ENCODE measurements at places on chromosomes 7 and 10.

DNA sequence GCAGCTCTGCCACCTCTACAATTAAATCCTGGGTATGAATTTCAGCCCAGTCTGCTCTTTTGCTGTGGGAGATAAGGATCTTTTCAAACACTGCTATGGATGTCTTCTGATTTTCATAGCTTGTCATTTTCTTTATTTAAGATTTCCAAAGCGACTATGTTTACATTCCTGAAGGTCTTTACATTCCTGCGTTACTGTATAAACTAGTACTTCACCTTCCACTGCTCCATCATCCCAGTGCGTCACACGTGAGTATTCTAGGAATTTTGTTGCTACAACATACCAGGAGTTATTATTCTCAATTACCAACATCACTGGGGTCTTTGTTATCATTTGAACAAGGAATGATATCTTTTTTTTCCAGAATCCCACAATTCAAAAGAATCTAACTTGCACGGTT, 944.7 kb downstream of the SORCS3 start:
- DNase-seq: no peak

- DNase-seq: no peak
These were observed 20.7 kb downstream of the CHST3 start for GRCh38 chr10:71984809-71985388.

- DNase-seq: no peak
These were observed 6.3 kb downstream of the IFT22 start for GRCh38 chr7:101315336-101315735.

DNA sequence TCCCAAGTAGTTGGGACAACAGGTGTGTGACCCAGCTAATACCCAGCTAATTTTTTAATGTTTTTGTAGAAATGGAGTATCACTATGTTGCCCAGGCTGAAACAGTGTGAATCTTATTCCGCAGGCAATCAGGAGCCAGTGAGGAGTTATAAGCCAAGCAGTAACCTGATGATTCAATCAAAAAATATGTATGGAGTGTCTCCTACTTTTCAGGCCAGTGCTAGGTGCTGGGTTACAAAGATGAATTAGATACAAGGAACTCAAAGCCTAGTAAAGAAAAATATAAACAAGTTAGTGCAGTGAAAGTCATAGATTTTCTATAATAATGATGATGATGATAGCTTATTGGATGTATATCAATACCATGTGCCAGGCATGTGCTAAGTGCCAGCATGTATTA, 13.2 kb upstream of the IFRD1 start:
- no peak for DNase-seq

- DNase-seq: no peak
These were observed 252.5 kb downstream of the PTEN start for GRCh38 chr10:88115968-88116367.

- DNase-seq: no peak
These were observed 36.6 kb downstream of the TRUB1 start for GRCh38 chr10:114974625-114975024.

GRCh38 chr7:51009716-51010496, 227.2 kb upstream of the GRB10 start:
- DNase-seq: no peak

- DNase-seq: no peak
These were observed 377.6 kb downstream of the PHTF2 start for GRCh38 chr7:78176171-78176570.

- DNase-seq: no peak
These were observed 4.4 kb upstream of the SEMA3C start for GRCh38 chr7:80923211-80923612.

DNA sequence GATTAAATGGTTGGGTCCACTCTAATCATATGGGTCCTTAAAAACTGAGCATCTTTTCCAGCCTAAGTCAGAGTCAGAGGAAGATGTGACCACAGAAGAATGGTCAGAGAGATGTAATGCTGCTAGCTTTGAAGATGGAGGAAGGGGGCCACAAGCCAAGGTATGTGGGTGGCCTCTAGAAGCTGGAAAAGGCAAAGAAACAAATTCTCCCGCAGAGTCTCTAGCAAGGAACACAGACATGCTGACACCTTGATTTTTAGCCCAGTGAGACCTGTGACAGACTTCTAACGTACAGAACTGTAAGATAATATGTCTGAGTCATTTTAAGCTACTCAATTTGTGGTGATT, 1.5 kb upstream of the EXOC6 start:
- no peak for DNase-seq

DNA sequence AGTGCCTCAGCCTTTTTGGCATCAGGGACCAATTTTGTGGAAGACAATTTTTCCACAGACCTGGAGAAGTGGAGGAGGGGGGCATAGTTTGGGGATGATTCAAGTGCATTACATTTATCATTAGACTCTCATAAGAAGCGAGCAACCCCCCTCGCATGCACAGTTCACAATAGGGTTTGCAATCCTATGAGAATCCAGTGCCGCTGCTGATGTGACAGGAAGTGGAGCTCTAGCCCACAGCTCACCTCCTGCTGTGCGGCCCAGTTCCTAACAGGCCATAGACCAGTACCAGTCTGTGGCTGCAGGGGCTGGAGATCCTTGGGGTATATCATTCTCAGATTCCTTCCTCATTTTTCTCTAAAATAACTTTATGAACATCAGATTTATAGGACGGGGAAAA, 50.8 kb downstream of the ATAD1 start:
- no peak for DNase-seq

DNA sequence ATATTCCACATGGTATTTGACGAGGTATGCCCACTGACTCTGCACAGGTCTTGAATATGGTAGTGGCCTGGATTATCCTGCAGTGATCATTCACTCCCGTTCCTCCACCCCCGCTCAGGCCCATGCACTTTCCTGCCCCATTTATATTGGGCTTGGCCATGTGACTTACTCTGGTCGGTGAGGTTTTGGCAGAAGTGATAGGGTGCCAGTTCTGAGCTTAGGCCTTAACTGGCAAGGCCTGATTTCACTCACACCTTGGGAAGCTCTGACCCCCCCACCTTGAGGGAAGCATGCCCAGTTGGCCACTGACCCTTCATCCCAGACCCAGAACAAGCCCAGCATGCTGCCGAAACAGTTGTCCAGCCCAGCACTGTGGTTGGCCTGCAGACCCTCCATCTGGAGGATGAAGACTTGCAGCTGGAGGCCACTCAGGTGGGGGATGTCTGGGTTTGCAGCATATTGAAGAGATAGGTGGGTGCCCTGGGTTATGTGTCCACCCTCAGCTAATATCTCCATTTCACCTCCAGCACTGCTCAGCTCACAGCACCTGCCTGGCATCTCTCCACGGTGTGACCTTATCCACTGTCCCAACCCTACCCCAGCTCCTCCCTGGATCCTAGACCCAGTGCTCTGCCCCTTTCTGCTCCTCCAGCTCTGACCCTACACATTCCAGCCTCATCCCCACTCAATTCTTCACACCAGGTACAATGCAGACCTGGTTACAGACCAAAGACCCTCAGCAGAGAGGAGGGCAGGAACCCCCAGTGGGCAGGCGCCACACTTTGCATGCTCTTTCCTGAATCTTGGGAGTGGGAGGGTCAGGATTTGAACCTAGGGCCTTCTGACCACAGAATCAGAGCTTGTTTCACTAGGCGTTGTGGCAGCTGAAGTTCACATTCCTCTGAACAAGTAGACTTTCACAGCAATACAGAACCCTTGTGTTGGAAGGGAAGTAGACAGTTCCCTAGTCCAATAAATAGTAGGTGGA, 138.1 kb upstream of the CHST15 start:
- DNase-seq: no peak

DNA sequence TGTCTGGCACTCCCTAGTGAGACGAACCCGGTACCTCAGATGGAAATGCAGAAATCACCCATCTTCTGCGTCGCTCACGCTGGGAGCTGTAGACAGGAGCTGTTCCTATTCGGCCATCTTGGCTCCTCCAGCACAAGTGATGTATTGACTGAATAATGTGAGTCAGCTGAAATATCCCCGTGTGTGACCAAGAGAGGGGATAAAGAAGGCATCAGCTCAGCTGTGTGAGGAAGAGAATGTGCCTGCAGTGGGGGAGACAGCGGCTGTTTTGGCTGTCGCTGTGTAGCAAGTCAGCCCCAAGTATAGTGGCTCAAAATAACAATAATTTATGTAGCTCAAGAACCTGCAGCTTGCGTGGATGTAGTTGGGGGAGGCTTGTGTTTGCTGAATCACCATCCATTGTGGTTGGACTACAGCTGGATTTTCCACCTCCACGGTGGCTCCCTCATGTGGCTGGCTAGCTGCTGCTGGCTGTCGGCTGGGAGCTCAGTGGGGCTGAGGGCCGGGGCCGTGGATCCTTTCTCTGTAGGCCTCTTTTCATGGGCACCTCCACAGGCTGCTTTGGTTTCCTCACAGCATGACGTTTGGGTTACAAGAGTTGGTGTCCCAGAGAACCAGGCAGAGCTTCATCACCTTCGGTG, 434.5 kb downstream of the CCSER2 start:
- no peak for DNase-seq

DNA sequence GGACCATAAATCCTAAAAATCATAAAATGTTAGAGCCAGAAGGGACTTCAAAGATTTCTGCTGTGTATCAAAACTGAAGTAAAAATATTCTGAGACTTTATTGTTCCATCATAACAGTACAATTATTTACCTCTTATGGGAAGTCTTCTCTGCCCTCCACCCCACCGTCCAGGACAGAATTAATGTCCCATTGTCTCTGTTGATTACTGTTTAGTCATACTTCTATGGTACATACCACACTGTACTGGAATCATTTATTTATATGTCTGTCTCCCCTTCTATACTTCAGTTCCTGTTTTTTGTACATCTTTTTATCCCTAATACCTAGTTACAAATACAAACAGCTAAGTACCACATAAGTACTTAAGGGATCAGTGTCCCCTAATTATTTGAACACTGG, 91.4 kb upstream of the CAPZA2 start:
- DNase-seq: no peak

- DNase-seq: no peak
These were observed 34.5 kb downstream of the SMURF1 start for GRCh38 chr7:99109108-99110051.

- no peak for DNase-seq
These were observed 688.0 kb upstream of the ZWINT start for GRCh38 chr10:57049096-57049495.

DNA sequence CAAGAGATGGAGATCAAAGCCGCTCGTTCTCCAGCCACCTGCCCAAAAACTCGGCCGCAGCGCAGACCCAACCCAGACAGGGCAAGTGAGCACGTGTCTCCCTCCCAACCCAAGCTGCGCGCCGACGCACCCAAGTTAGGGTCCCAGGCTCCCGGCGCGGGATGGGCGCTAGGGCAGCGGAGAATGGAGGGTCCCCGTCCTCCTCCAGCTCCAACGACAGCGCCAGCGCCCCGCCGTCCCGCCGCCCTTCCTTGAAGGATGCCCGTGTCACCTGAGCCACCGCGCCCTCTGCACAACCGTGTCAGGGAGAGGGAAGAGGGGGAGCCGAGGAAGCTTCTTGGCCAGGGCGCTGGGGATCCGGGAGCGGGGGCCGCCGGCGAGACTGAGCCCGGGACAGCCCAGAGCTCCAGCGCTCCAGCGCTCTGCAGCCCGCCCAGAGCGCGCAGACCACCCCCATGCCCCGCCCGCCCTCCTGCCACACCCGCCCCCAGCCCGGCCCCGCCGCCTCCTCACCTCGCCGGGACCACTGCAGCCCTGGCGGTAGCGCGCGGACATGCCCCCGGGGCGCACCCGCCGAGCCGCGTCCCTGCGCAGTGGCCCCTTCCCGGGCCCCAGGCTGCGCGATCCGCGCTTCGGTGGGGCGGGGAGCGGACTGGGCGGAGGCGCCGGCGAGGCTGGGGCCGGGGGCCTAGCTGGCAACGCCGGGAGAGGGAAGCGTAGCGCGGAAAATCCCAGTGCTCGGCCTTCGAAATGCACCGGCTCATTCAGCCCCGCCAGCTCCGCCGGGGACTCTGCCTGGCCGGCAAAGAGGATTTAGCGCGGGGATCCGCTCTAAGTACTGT, at the start of gene SLC16A12:
Gene SLC16A12 (minus strand): TSS at position 424 of the 842 bp plus-strand sequence. CDS start 73,016 bp downstream, outside the sequence.
- DNase-seq: no peak

DNA sequence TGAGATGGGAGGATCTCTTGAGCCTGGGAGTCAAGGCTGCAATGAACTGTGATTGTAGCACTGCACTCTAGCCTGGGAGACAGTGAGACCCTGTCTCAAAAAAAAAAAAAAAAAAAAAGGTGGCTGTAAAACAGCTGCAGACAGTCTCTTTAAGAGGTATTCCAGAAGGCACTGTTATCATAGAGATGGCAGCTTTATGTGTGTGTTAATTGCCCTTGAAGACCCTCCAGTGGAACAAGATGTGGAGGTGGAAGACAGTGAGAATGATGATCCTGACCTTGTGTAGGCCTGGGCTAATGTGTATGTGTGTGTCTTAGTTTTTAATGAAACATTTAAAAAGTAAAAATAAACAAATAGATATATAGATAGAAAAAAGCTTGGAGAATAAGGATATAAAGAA, 66.0 kb downstream of the ZNF487 start:
- DNase-seq: no peak

DNA sequence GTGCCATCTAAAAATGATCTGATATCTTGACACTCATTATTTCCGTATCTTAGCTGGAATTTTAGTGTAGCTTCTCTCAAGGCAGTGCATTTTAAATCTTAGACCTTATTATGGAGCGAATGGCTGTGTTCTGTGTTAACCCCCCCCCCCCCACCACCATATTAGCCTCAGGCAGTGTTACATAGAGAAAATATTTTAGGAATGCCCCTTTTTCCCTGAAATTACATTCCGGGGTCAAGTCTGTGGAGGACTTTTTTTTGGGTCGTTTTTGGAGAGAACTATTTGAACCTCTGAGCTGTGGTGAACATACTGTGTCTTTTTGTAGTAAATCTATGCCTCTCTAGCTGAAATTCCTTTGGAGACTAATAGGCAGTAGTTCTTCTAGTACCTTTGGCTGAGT, 3.1 kb downstream of the CCDC126 start:
- DNase-seq: no peak

DNA sequence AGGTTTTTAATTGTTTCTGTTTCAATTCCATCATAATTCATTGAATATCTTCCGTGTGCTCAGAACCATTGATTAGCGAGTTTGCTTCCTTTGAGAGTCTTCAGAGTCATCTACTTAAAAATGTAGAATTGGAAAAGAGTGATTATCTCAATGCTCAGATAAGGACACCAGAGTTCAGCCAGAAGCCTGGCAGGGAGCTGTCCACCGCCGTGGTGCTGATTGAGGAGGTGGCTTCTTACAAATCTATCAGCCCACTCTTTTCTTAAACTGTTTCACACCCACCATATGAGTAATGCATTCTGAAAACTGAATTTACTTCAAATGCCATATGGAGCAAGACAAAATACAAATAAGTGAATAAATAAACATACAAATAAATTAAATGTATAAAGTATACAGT, 79.3 kb downstream of the INSYN2A start:
- DNase-seq: no peak

- no peak for DNase-seq
These were observed 68.0 kb downstream of the PTPRZ1 start for GRCh38 chr7:121940918-121941317.

DNA sequence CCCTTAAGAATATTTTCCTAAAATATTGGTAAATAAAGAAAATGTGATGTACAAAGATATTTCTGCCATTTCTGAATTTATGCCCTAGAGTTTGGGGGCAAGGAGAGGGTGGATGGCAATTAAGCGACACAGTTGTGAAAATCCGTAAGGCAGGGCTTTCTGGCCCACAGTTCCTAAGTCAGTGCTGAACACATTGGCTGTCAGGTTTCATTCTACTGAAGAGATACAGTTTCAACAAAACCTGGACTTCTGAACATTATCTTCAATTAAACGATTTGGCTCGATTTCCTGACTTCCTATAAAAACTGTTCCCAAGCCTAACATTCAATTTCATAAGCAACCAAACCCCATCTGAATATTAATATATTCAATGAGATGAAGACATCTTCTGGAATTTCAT, 61.1 kb upstream of the NEBL start:
- DNase-seq: no peak

GRCh38 chr10:11407939-11408338, 203.5 kb downstream of the USP6NL start:
- DNase-seq: no peak

- peak; percentile 3 for DNase-seq
These were observed 48.9 kb downstream of the DLG5 start for GRCh38 chr10:77877441-77878344.
